ENCODE measurements at places on chromosomes 4 and X.

GRCh38 chrX:50075630-50076339 lies 125.0 kb downstream of the AKAP4 start:
- DNase-seq: no peak

DNA sequence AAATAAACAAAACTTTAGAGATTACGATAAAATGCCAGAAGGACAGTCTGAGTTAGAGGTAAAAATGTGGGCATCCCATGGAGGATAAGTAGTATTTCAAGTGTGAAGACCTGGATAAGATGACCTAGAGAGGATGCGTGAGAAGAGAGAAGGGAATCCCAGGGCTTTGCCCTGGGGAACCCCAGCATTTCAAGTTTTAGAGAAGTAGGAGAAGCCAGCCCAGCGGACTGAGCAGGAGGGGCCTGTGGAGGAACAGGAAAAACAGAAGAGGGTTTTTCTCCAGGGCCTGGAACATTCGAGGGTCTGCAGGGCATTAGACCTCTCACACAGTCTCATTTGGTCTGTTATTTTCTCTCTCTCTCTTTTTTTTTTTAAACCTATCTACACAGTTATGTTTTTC lies 2.9 kb upstream of the CFP start:
- DNase-seq: no peak

GRCh38 chrX:69093960-69094871 lies 71.0 kb downstream of the PJA1 start:
- no peak for DNase-seq

GRCh38 chrX:29044423-29045184 lies 457.4 kb downstream of the IL1RAPL1 start:
- DNase-seq: no peak

- no peak for DNase-seq
Measured at GRCh38 chr4:139175646-139176301, 1.2 kb downstream of the ELF2 start.

DNA sequence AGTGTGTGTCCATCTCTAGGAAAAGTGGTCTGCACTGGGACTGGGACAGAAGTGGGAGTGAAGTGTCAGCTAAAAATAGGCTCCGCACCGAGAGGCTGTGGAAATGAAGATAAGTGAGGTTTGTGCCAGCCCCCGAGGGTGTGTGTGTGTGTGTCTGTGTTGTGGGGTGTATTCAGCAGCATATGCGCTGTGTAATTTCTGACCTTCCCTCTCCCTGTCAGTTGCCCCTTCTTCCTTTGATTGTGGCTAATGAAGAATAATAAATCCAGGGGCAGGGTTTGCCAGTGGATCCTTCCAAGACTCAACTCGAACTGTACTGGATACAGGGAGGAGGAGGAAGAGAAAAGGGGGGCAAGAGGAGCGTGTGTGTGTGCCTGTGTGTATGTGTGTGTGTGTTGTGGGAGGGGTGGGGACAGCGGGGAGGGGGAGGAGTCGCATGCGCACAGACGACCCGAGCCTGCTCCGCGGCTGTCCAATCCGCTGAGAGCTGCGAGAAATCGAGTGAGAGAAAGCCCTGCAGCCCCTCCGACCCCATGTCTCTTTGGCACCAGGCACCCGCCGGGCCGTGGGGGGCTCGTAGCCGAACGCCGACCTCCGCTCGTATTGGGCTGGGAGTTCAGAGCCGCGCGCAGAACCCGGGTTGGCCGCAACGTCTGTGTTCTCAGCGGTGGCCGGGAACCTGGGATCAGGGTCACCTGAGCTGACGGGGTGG lies 916 bp upstream of the POU4F2 start:
- no peak for DNase-seq

DNA sequence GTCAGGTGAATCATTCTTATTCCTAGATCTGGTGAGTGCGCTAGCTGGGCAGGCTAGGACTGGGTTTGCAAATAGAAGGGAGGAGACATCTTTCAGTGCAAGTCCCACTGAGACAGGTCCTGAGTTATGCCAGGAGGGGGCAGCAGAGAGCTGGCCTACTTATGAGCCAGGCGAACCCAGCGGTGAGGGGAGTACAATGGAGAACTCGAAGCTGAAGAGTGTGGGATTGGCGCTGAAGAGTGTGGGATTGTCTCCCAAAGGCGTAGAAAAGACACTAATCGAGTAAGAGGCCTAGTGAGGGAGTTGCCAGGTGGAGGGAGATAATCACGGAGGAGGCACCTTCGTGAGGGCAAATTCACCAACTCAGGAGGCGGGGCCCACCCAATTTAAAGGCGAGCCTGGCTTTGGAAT lies 91.7 kb upstream of the CXorf66 start:
- DNase-seq: peak; percentile 13

- no peak for DNase-seq
Measured at GRCh38 chr4:15906020-15906443, 32.5 kb downstream of the FGFBP1 start.

DNA sequence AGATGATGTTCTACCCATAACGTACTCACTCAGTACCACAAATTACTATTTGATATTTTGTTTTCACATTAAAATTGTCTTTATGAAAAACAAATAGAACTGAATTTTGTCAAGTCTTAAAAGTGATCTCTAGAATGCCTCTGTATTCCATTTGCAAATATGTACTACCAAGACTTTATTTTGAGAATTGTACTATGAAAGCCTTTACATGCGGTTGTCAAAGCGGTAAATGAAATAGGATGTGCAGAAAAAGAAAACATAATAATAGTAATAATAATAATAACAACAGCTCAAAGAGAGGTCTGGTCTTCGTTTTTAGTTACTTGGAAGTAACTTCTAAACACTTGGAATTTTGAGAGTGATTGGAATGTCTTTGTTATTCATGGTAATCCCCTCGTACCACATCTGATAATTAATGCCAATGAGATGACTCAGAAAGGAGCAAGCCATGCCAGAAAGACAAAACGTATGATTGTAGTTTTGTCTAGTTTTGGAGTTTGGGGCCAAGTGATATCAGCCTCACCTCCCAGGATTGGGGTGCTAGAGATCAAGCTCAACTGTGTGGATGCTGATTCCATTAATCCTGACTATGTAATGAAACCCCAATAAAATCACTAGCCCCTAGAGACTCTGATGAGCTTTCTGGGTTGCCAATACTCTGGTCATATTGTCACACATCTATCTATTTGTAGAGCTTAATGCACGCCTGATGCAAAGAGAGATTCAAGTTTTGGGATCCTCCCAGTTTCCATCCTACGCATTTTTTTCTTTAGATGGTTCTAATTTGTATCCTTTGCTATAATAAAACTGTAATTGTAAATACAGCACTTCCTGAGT lies 20.2 kb upstream of the CTSO start:
- DNase-seq: no peak

DNA sequence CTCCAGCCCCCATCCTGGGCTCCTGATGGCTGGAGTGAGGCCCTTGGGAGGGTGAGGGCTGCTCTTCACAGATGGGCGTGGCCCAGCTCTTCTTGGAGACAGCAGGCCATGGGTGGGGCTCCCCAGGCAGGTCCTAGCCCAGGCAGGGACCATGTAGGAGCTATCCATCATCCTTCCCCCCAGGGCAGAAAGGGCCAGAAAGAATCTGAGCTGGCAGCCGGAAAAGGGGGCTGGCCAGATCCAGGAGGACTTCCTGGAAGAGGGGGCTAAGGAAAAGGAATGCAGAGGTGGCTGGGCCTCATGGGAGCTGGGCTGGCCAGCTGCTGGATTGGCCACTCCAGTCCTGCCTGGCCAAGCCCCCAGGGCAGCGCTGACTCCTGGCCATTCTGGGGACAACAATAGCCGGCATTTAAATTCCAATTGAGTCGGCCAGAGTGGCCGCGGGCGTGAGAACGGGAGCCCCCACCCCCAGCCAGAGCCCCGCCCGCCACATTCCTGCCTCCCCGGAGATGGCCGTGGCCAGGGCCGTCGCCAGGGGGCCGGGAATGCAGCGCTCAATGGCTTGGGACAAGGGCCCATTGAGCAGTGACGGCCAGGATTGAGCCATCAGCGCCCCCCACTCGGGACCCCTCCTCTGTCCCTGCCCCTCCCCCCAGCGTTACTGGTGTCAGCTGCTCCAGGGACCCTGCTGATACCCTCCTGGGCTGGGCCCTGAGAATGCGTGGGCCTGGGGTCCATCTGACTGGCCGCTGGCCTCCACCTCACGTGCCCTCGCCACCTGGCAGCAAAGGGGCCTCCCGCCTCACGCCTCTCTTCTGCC lies 15.1 kb upstream of the FGFR3 start:
- no peak for DNase-seq

GRCh38 chrX:131217989-131218388 lies 71.1 kb downstream of the IGSF1 start:
- DNase-seq: no peak

- no peak for DNase-seq
Measured at GRCh38 chr4:72896515-72896914, 173.0 kb downstream of the COX18 start.

DNA sequence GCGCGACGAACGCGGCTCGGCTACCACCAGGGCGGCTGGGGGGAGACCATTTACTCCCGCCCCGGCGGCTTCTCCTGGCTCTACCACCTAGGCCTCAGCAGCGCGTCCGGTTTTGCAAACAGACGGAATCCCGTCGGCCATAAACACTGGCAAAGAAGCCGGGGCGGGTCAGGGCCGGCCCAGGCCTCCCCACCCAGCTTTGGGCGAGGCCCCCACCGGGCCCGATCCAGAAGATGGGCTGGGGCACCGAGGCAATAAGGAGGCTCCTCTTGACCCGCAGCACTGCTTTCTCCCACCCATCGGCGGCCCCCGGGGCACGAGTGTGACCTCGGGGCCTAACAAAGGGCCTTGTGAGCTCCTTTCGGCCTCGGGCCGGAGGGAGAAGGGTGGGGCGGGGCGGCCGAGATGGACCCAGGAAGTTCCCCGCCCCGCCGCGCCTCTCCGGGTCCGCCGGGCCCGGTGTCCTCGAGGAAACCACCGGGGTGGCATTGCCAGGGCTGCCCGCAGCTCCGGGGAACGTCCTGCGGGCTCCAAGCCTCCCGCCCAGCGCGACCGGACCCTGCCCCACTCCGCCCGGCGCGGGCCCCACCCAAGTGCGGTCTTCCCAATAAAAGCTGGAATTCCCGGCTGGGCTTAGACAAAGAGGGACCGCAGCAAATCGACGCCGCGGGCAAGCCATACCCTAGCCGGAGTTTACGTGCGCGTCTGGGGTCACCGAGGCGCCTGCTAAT lies 5.9 kb downstream of the BCOR start:
- DNase-seq: no peak
